Erythroblast (primary cell): ENCODE measurements at places on chromosomes 12 and 14.
A peak's percentile ranks its signal among the peaks of the same experiment; 100 is the strongest.

GRCh38 chr12:90909069-90909770 lies 45.8 kb downstream of the CCER1 start:
- DNase-seq: peak; percentile 17

- DNase-seq: no peak
Observed at GRCh38 chr14:43981135-43981768, 525.8 kb downstream of the FSCB start.

GRCh38 chr12:55780685-55781084 lies 36.8 kb downstream of the SARNP start:
- DNase-seq: no peak

DNA sequence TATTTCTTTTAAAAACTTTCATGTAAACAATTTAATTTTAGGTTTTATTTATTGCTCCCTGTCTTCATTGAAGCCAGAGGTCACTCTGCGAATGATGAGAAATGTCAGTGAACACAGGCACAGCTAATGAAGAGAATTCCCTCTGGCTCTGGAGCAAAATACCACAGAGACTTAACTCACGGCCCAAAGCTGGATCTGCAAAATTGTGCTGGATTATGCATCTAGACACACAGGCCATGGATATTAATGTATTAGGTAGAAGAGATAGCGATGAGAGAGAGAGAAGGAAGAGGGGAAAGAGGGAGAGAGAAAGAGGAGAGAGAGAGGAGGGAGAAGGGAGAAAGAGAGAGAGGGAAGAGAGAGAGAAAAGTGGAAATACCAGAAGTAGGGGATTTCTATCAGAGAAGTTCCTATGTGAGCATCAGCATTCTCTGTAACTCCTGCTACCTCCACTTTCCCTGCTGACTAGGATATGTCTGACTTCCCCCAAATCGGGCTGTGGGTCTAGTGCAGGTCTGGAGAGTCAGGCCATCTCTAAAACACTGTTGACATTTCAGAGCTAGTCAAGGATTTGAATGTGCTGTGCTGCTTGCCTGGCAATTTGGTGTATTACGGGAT lies 3.7 kb downstream of the ARHGDIB start:
- peak; percentile 33 for DNase-seq

GRCh38 chr12:32501835-32502333 lies 102.5 kb downstream of the FGD4 start:
- no peak for DNase-seq

- no peak for DNase-seq
Observed at GRCh38 chr12:3168223-3169221, 91.3 kb downstream of the TSPAN9 start.
